ENCODE measurements at places on chromosomes 3 and 15.

GRCh38 chr3:61450866-61451265 is 110.5 kb upstream of the PTPRG start:
- DNase-seq = no peak

DNA sequence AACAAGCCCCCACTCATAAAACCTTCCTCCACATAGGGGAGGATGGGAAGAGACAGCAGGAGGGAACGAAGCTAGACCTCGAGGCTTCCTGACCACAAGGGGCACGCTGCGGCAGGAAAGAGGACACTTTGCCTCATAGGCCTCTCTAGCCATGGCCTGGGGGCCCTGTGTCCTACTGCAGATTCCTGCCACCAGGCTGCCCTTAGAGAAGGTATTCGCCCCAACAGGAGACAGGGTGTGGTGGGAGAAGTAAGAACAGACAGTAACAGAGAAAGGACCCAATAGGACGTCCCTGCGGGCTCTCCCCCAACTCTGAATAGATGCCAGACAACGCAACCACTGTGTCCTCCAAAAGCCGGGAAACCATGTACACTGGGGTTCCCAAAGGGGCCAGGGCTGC is 36.8 kb downstream of the ADCY5 start:
- DNase-seq = no peak

DNA sequence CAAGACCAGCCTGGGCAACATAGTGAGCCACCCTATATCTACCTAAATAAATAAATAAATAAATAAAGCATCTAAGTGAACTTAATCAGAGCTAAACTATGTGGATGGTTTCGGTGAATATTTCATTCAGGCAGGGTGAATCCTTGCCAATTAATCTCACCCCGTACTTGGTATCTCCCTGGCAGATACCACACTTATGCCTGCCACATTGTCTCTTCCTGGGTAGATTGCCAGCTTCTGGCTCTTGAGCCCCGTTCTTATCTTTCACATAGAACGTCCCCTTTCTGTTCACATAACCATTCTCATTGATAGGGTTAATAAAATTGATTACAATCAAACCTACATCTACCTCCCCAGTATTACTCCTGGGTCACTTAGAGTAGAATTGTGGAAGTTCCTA is 7.0 kb downstream of the SNAP23 start:
- DNase-seq = no peak

DNA sequence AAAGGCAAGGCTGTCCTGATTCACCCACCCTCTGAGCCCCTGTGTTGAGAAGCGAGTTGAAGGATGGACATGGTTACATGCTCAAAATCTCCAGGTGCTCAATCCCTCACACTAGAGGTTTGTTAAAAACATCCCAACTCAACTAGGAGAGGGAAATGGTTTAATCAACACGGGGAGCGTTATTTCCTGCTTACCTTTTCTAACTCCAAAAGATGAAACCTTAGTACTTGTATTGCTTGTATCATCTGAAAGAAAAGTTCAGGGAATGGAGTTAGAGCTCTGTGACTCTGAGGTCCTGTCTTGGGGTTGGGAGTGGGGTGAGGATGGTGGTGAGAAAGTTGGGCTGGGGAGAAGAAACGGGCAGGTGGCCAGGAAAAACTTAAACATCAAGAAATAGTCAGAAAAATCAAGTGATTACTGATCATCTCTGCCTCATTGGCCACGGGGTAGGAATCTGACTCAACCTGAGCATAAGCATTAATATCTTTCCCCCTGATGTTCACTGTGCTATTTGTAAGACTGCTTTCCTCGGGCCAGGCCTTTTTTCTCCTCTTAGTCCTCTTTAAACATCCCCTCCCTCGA is 5.9 kb downstream of the MEIS2 start:
- DNase-seq = no peak
